NCI-H460 (cell line): ENCODE measurements at places on chromosomes 5 and 9. TPM values are rescaled to one million over a fixed set of nuclear protein-coding genes. Genes with fewer than 3 reads are reported as not detected.

- no peak for DNase-seq
These were observed 59.5 kb upstream of the FBXL7 start for GRCh38 chr5:15440434-15440833.

DNA sequence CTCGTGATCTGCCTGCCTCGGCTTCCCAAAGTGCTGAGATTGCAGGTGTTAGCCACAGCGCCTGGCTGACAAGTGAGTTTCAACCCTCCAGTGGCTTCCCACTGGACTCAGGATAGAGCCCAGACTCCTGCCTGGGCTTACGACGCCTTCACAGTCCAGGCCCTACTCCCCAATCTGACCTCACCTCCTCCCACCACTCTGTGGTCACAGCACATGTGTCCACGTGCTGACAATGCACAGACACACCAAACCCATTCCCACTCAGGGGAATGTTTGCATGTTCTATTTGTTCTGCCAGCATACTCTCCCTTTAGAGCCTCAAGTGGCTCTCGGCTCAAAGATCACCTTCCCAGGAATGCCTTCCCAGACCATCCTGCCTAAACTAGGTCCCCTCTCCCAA is 31.1 kb upstream of the TRIM14 start:
- DNase-seq = no peak

DNA sequence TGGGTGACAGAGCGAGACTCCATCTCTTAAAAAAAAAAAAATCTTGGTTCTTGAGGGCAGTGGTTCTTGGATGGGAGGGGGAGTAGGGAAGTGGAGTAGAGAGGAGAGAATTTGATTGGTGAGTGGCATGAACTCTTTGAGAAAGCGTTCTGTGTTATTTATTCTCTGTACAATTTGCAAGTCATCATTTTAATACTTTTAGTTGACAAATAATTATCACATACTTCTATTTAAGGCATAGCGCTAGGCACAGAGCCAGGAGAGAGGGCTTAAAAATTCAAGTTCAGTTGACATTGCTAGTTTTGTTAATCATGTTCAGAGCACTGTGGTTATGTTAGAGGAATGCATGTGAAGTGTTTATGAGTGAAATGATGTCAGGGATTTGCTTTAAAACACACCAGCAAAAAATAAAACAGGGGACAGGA is 24.6 kb downstream of the HSDL2 start:
- no peak for DNase-seq

GRCh38 chr9:108655818-108656217 is 200.0 kb downstream of the ACTL7B start:
- no peak for DNase-seq

Gene PRELID2
- 32.1 and 40.0 TPM in 2 replicates for total RNA-seq

GRCh38 chr9:135924628-135925338 is 17.4 kb upstream of the CAMSAP1 start:
- no peak for DNase-seq

DNA sequence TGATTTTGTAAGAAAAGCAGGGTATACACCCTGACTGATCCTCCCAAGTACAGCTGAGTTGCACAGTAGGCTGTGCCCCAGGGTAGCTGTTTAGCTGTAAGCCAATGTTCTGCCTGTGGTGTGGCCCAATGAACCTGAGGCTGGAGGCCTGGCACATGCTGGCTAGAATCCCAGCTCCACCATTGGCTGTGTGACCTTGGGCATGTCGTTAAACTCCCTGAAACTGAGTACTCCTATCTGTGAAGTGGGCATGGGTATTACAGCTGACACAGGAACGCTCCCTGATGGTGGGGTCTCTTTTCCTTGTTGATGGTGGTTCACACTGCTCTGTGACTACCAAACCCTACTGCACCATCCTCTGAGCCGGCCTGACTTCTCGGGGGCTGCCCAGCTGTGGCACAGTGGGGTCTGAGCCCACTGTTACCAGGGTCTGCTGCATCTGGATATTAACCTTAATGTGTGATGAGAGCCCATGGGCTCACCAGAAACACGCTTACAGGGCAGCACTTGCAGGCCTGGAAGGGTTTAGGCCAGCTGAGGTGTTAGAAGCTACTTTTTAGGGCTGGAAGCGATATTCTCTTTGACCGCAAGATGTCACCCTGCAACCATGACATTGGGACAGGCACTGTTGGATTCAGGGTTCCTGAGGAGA is 7.0 kb upstream of the GADD45G start:
- peak; percentile 75 for DNase-seq

DNA sequence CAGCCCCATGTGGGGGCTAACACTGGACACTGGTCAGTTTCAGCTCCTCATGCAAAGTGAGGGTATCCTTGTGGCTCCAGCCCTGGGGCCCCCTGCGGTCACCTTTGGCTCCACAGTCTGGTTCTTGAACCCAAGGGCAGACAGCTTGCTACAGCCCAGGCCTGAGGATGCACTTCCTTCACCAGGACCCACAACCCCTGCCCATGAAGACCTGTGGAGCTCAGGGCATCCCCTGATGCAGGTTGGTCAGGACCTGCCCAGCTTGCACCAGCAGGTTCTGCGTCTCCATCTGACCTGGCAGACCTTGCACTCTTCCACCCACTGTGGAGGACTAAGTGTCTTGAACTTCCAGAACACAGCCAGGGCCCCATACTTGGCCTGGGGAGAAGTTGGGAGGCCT is 3.7 kb upstream of the MRNIP start:
- DNase-seq = no peak

Gene EIF4E1B
- not detected in 2 replicates for total RNA-seq

DNA sequence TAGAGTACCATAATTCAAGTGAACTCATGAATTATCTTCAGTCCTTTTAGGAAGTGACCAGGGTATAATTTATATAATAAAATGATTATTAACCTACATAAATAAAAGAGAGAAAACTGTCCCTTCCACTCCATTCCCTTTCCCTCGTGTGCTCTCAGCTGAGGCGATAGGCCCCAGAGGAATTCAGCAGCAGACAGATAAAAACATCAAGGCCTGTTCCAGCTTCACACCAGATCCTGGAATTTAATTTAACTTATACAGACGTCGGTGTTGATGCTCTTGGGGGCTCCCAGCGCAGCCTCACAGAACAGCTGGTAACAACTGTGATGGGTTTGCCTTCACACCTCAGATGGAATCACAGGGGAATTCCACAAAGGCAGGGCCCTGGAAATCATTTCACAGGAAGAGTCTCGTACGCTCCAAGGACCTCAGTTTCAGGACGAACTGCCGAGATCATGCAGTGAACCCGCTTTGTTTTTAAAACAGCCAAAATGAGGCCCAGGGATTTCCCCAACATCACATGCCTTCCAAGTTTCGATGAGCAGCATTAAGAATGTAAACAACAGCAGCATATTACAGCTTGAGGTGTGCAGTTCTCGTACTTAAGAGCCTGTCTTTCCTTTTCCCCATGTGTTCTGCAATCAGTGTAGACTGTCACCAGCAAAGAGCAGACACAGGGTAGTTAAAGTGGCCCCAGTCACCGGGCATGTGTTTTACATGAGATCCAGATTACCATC is 73.6 kb upstream of the ALDH1B1 start:
- no peak for DNase-seq

GRCh38 chr9:124062172-124062571 is 50.6 kb downstream of the LHX2 start:
- DNase-seq = no peak

GRCh38 chr9:77161966-77162365 is 15.4 kb upstream of the VPS13A start:
- DNase-seq = no peak

DNA sequence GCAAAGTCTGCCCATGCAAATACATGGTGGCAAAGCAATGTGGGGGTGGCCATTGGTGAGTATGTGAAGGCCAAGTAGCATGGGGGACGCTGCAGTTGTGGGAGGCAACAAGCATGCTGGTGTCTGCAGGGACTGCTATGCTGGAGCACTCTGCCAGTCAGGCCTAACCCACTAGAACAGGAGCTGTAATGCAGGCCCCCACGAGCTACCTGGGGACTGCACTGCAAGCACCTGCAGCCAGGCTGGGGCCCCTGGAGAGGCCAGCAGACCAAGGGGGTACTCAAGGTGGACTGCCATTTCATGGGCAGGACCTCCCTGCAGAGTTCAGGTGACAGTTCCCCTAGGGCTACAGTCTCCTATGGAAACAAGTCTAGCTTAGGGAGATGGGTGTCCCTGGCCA is 183.8 kb upstream of the PDE4D start:
- DNase-seq = no peak

Gene ADAMTS2
- total RNA-seq = not detected in 2 replicates

Gene PCDHGB5
- total RNA-seq = 0.72 and 1.6 TPM in 2 replicates

DNA sequence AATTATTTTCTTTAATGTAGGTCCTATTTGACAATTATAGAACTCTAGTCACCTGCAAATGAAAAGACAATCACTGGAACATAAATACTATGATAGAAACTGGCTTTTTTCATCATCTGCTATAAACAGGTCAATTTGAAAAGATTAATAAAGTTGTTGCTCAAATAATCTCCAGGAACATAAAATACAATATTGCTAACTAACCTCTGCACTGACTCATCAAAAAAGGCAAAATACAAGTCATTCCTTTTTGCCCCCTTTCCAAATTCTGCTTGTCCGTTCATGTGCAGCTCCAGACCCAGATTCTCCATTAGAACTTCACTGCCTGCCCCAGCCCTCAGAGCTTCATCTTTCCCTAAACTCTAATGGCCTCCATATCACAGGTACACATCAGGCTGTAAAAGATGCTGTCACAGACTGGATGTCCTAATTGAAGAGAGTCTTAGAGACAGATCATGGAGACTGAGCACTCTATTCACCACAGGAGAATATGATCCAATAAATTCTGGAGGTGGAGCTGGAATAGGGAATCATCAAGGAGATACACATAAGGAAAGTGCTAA is 1.6 kb downstream of the DCTN4 start:
- no peak for DNase-seq

- DNase-seq = peak; percentile 49
These were observed 114.3 kb upstream of the IL12B start for GRCh38 chr5:159444441-159445082.

GRCh38 chr9:135547756-135548736 is 2.1 kb downstream of the OBP2A start:
- no peak for DNase-seq

- no peak for DNase-seq
These were observed 404.6 kb downstream of the DMRT2 start for GRCh38 chr9:1454616-1455347.

DNA sequence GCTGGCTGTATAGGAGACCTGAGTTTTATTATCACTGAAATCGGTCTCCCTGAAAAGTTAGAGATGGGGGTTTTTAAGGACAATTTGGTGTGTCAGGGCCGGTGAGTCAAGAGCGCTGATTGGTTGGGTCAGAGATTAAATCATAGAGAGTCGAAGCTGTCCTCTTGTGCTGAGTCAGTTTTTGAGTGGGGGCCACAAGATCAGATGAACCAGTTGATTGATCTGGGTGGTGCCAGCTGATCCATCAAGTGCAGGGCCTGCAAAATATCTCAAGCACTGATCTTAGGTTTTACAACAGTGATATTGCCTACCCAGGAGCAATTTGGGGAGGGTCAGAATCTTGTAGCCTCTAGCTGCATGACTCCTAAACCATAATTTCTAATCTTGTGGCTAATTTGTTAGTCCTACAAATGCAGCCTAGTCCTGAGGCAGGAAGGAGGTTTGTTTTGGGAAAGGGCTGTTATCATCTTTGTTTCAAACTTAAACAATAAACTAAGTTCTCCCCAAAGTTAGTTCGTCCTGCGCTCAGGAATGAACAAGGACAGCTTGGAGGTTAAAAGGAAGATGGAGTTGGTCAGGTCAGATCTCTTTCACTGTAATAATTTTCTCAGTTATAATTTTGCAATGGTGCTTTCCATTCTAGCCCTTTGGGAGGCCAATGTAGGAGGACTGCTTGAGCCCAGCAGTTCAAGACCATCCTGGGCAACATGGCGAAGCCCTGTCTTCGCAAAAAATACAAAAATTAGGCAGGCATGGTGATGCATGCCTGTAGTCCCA is 31.6 kb upstream of the RFK start:
- DNase-seq = no peak

- no peak for DNase-seq
These were observed 123.6 kb downstream of the SAXO1 start for GRCh38 chr9:18909140-18910018.

GRCh38 chr9:126371007-126371870 is 44.6 kb downstream of the MVB12B start:
- DNase-seq = no peak

Gene PKD2L2
- total RNA-seq = not detected in 2 replicates

Gene ARRDC1
- total RNA-seq = 26.6 and 32.6 TPM in 2 replicates

Gene HTR4
- total RNA-seq = not detected in 2 replicates

GRCh38 chr5:164392531-164392930 is 887.1 kb downstream of the MAT2B start:
- no peak for DNase-seq

- DNase-seq = no peak
These were observed 102.7 kb downstream of the EHMT1 start for GRCh38 chr9:137721479-137721878.

DNA sequence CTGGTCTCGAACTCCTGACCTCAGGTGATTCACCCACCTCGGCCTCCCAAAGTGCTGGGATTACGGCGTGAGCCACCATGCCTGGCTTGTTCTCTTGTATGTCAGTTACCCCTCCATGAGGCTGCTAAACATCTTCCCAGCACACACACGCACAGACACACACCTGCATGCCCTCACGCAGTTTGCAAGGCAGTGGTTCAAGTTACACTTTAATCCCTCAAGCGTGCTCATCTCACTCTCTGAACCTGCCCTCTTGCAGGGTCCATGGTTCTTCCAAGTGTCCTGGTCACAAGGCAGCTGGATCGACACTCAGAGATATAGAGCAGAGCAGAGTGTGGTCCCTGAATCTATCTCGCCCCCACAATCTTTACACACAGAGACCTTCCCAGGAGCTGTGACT is 34.1 kb upstream of the RUFY1 start:
- no peak for DNase-seq

- no peak for DNase-seq
These were observed 605.9 kb upstream of the FAM174A start for GRCh38 chr5:99929067-99929805.

Gene ROR2
- total RNA-seq = 0.10 and 0.14 TPM in 2 replicates

Gene SOX30
- total RNA-seq = not detected in 2 replicates

Gene CNTFR
- total RNA-seq = 0.17 TPM in 1 of 2 replicates, not detected in the other

Gene CER1
- total RNA-seq = not detected in 2 replicates

DNA sequence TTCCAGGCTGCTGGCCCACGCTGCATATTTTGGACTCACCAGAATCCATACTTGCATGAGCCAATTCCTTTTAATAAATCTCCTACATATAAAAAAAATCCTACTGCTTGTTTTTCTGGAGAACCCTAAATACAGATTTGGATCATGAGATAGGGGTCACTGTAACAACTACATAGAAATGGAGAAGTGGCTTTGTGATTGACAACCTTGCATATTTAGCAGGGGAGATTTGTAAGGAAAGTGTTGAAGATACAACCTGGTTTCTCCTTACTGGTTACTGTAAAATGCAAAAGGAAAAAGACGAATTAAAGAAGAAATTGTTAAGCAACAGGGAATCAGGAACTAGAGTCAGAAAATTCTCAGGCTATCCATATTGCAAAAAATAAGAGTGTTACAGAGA is 74.8 kb downstream of the HABP4 start:
- no peak for DNase-seq

Gene SLC45A2
- total RNA-seq = not detected in 2 replicates

GRCh38 chr5:132764051-132764450 is 13.0 kb downstream of the SEPTIN8 start:
- no peak for DNase-seq

GRCh38 chr9:137552022-137552768 is 516 bp downstream of the MRPL41 start:
- DNase-seq = no peak

- DNase-seq = no peak
These were observed 698.3 kb downstream of the MAT2B start for GRCh38 chr5:164203581-164204225.

Gene UAP1L1
- total RNA-seq = 3.6 and 4.0 TPM in 2 replicates

Gene ABCA2
- total RNA-seq = 21.0 and 25.0 TPM in 2 replicates

Gene FCN2
- not detected in 2 replicates for total RNA-seq

- peak; percentile 15 for DNase-seq
These were observed 52.4 kb downstream of the AHRR start for GRCh38 chr5:373710-374602.

Gene LECT2
- not detected in 2 replicates for total RNA-seq

Gene GAPT
- total RNA-seq = not detected in 2 replicates
